ENCODE measurements at places on chromosomes 5 and 9. TPM values are rescaled to one million over a fixed set of nuclear protein-coding genes. Genes with fewer than 3 reads are reported as not detected.

Gene ANKRD31
- total RNA-seq: 0.05 TPM

Gene SLC36A3
- not detected for total RNA-seq

Gene NR5A1
- total RNA-seq: 0.09 TPM

Gene HMMR
- 21.5 TPM for total RNA-seq

Gene FAXDC2
- 0.55 TPM for total RNA-seq

Gene SH3GL2
- 0.05 TPM for total RNA-seq

Gene SPOCK1
- 13.8 TPM for total RNA-seq

Gene FRMPD1
- 0.05 TPM for total RNA-seq

Gene GGTA1
- total RNA-seq: not detected

Gene ELAVL2
- total RNA-seq: 0.05 TPM

Gene PDE6A
- 0.24 TPM for total RNA-seq

Gene PCDHGA12
- total RNA-seq: 0.03 TPM

Gene FOXD4L4
- 0.07 TPM for total RNA-seq

Gene DAPK1
- 20.9 TPM for total RNA-seq

Gene SUSD3
- 1.0 TPM for total RNA-seq

Gene SLF1
- 10.1 TPM for total RNA-seq

Measured in A549 treated with Hydrocortisone at 1 μM for 4 hours (cell line).